ENCODE measurements at places on chromosomes 4 and X.

DNA sequence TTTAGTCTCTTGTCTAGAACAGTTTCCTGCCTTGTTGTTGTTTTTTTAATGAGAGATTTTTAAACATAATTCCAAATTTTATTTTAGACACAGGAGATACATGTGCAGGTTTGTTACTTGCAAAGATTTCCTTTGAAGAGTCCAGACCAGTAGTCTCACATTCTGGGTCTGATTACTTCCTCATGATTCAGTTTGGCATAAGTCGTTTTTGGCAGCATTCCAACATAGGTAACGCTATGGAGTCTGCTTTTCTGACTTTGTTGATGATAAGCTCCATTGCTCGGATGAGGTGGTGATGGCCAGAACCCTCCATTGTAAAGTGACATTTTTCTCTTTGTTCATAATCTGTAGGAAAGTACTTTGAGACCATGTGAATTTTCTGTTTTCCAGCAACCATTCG lies 74.7 kb downstream of the CLCN4 start:
- no peak for DNase-seq

GRCh38 chr4:179748837-179749236 lies 2306.6 kb upstream of the AGA start:
- DNase-seq: no peak

- peak; percentile 33 for DNase-seq
These were observed 298.1 kb downstream of the UNC5C start for GRCh38 chr4:95250544-95251137.

DNA sequence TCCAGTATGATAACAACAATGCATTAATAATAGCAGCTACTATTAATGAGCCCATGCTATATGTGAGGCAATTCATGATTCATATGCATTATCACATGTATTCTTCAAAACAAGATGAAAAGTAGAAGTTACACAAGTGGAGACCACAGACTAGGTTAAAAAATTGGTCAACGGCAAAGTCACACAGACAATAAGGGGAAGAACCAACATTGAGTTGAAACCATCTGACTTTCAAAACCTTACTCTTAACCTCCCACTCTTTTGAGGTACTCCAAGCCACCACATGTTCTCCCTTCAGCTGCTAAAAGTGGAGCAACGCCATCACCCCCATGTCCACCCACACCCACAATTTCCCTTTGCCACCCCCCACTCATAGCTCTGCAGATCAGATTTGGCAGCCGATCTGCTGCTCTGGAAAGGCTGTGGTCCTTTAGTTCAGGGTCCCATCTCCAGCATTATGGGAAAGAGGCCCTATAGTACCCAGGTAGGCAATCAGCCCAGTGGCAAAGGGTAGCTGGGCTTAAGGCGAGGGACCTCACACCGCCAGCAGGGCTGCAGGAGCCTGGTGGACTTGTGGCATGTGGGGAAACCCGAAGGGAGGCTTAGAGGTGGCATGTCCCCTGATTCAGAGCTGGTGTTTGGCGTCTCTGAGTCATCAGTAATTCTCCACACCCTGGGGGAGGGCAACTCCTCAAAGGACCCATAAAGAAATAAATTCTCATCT lies 33.5 kb upstream of the CYBB start:
- DNase-seq: no peak

GRCh38 chr4:13903061-13903460 lies 275.5 kb upstream of the BOD1L1 start:
- DNase-seq: no peak

- DNase-seq: peak; percentile 72
These were observed 44.3 kb upstream of the TBL1X start for GRCh38 chrX:9420275-9421265.

GRCh38 chrX:132648895-132649294 lies 160.1 kb upstream of the MBNL3 start:
- DNase-seq: no peak

GRCh38 chr4:39353478-39354253 lies 12.5 kb downstream of the RFC1 start:
- peak; percentile 44 for DNase-seq

DNA sequence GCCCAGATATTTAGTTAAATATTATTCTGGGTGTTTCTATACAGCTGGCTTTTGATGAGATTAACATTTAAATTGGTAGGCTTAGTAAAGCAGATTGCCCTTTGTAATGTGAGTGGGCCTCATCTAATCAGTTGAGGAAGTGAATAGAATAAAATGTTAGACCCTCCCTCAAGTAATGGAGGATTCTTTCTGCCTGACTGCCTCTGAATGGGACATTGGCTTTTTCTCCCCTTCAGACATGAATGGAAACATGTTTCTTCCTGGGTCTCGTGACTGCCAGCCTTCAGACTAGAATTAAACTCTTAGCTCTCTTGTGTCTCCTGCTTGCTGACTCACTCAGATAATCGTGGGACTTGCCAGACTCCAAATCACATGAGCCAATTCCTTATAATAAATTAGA lies 266.7 kb downstream of the INPP4B start:
- no peak for DNase-seq

DNA sequence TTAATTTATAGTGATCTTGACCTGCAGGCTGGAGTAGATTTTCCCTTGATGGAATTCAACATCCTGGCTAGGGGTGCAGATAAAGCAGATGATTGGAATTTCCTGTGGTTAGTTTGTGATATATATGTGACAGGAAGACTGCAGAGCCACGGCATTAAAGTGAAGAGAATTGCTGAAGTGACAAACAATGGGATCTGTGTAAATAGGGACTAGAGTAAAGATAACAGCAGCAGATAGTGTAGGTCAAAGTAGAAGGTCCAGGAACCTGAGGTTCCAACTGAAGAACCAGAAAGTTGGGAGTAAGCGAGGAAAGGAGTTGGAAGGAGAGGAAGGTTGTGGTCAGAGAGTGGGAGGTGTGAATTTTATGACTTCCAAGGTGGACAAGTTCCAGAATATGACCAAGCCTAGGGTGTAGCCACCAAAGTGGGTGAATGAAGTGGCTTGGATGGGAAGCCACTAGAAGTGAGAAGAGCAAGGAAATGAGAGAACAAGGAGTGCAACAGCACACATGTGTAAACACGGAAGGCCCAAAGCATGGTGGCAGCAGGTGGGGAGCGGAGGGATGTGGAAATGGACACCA lies 325.0 kb downstream of the RAB28 start:
- DNase-seq: no peak

GRCh38 chrX:11040405-11040804 lies 70.7 kb upstream of the HCCS start:
- DNase-seq: no peak

GRCh38 chr4:5044341-5044740 lies 6.9 kb upstream of the STK32B start:
- DNase-seq: no peak

DNA sequence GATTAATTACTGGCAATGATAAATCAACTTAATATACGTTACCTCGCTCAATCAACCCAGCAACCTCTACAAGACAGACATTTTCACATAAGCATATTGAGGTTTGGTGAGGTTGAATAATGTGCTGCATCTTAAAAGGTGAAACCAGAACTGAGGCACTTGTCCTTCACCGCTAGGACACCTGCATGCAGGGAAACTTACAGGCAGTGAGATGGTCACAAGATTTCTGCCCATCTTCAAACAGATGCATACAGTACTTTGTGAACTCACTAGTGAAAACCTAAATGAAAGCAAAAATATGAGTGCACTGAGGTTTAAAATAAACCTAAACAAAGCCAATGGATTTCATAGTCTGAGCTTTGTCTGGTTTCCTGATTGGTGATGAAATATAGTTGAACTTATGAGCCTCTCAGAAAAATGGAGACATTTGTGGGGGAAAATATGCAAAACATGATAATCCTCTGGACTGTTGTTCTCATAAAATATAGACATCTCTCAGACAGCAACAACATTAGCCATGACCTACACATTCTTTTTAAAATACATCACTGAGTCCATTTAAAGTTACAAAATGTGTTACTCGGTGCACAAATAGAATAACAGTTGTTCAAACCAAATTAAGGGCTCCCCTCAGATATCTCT lies 20.9 kb upstream of the PRSS12 start:
- no peak for DNase-seq

DNA sequence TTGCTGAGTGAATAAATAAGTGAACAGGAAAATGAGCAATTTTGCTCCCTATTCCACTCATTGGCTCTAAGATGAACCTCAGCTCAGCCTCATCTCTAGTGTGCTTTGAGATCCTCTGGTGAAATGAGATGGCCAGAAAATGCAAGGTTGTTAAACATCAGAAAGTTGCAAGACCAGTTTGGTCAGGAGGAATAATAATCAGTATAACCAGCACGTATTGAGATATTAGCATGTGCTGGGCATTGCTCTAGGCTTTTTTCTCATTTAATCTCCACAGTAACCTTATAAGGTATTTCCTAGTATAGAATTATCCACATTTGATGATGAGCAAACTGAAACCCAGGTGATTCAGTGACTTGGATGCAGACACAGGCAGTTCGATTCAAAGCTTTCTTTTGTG lies 110.5 kb upstream of the PAK3 start:
- DNase-seq: no peak

- no peak for DNase-seq
These were observed 32.1 kb downstream of the CXXC4 start for GRCh38 chr4:104462641-104463040.

DNA sequence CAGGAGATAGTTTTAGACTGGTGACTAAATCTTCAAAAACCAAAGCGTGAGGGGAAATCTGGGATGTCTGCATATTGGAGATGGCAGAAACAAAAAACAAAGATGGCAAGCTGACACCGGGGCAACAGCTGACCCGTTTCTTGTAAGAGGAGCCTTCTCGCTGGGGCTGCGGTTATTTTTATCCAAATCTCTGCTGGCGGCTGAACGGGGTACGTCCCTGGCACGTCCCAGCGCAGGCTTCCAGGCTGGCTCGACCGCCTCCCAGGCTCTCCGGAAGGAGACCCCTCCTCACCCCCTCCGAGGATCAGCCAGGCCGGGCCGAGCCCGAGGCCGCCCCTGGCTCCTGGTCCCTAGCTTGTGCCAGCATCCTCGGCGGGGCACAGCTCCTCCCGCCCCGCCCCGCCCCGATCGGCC lies 403 bp downstream of the SGCB start:
- DNase-seq: peak; percentile 69

DNA sequence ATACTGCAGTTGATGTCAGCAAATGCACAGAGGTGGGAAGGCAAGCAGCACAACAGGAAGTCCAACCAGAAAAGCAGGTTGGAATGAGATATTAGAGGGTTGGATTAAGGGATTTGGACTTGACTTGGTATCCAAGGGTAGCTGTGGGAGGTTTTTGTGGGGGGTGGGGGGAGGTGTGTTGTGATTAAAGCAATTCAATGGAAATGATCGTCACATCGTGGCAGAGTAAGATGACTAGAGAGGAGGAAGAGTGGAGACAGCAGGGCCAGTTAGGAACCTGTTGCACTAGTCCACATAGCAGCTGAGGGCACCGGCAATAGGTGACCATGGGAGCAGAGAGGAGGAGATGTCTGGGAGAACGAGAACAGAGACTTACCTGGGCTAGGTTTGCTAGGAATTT lies 2.4 kb downstream of the SLC25A43 start:
- DNase-seq: no peak

DNA sequence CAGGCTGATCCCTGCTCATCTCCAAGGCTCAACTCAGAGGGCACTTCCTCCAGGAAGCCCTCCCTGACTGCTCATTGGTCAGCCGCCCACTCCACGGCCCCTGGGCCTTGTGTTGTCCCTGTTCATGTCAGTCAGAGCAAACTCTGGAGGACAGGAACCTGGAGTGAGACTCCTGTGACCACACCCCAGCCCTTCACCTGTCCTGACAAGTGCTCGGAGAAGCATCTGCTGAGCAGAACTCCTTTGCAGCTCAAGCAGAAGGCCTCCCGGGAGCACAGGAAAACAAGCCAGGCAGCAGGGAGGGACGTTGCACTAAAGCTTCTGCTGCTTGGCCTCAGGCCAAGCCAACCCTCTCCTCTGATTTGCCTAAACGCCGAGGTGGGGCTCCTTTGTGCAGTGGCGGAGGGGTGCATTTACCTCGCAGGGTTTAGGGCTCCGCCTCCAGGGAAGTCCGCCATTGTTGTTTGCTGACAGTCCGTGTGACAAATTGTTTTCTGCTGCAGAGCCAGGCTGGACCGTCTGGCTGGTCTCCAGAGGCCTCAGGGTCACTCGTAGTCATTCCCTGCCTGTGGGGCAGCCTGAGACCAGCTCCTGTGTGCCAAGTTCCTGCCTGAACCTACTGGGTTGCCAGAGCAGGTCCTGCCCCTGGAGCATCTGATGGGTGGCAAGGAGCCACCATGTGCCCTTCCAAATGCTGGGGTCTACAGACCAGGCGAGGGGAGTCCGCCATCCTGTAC lies 61.8 kb downstream of the C4orf50 start:
- DNase-seq: peak; percentile 64

- peak; percentile 45 for DNase-seq
These were observed 65.7 kb downstream of the TMEM154 start for GRCh38 chr4:152613841-152614721.

- peak; percentile 70 for DNase-seq
These were observed 9.6 kb upstream of the INTU start for GRCh38 chr4:127622921-127623796.

GRCh38 chr4:55730280-55730931 lies 89.2 kb upstream of the EXOC1L start:
- DNase-seq: no peak

DNA sequence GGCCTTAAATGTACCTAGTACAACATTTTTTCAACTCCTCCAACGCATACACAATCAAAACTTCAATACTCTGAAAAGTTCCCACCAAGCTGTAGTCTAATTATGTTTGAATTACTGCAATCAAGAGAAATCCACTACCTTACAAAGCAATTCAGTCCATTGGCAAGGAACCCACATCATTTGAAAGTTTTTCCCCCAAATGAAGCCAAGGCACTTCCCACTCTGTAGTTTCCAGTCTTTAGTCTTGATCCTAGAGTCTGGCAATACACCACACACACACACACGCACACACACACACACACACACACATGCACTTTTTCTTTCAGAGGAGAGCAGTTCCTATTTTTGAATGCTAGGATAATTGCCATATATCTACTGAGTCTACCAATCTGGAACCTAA lies 79.6 kb downstream of the ANTXR2 start:
- DNase-seq: no peak

DNA sequence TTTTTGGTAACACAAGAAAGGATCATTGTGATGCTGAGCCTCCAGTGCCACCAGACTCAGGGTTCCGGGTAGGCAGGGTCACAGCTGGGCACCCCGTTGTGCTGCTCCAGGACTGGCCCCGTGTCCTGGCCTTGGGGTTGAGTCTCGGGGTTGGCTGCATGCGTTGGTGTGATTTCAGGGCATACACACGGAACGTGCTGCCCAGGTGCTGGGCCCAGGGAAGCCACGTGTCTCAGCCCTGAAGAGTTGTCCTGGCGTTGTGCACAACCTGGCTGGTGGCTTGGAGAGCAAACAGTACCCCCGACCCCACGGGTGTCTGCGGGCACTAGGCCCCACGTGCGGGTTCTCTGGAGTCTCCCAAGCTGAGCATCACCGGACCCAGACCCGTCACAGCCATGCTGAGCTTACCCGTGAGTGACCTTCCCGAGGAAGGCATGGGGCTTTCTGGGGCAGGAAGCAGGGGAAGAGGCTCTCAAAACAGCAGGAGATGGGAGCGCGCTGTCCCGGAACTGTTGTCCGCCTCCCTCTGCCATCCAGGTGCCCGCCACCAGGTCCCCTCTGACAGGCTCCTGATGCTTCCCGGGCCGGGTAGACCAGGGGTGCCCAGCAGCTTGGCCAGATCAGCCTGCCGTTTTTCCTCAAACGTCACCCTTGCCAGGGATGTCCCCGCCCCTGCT lies 66.1 kb upstream of the ENPP6 start:
- no peak for DNase-seq

- DNase-seq: no peak
These were observed 110.6 kb downstream of the ASMT start for GRCh38 chrX:1725472-1725871.

Data from lung (tissue), 17 donors.